Hematopoietic multipotent progenitor cell treated with erythropoietin and hydrocortisone succinate and interleukin-3 and kit ligand, for 4 days (in vitro differentiated cells): ENCODE measurements at places on chromosomes 16 and 17.

DNA sequence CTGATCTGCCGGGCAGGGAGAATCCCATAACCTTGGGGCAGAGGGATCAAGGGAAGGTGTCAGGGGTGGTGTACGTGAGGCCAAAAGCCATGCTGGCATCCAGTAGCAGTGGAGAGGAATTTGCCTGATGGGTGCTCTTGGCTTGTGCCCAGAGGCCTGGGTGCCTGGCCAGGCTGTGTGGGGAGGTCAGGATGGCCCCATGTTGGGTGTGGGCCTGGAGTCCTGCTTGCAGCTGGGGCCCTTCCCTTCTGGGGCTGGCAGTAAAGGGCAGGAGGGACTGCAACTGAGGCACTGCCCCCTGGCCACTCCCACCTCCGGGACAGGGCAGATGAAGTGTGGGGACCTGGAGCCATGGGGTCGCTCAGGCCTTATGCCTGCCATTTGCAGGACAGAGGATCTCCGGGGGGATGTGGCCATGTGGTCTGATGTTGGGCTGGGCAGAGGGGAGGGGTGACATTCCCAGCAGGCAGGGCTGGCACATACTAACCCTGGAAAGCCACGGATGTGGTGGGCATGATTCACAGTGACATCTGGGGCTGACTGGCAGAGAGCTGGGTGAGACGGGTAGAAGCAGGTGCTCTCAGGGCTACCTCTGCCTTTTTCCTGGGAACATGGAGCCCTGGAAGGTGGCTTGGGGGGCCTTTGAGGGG lies 3.5 kb downstream of the FMNL1 start:
- peak; percentile 54 for DNase-seq

DNA sequence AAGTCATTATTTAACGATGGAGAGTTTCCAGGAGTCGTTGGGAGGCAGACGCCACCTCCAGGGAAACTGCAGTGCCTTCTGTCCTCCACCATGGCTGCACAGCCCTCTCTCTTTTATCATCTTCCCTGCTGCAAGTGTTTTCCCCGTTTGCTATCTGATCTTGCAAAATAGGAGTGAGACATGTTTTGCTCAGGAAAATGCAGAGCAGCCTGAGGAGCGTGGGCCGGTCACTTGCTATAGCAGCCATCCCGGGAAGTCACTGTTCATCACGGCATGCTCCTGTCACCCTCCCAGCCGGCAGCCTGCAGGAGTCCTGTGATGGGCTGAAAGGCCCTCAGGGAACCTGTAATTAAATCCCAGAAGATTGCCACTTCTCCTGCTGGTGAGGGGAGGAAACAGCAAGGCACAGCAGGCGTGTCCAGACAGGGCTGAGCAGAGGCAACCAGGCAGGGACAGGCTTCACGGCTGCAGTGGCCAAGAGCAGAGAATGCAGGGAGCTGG lies 143.1 kb downstream of the GSG1L start:
- peak; percentile 10 for DNase-seq

GRCh38 chr17:76524598-76525512 lies 12.7 kb downstream of the CYGB start:
- DNase-seq = no peak

DNA sequence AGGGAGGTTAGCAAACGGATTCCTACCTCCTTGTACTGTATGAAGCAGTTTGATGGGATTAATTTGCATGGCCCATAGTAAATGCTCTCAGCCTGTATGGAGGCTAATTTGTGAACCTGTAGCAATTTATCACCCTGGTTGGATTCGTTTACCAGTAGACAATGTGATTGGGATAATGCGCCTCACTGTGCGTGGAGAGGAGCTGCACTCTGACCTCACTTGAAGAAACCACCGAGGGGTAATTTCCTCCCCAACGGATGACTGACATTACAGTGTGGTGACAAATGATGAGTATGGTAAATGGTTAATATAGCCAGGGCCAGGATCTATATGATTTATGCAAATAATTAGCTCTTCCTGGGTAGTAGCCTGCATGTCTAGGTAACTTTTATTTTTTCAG lies 479.1 kb upstream of the RBFOX1 start:
- no peak for DNase-seq

DNA sequence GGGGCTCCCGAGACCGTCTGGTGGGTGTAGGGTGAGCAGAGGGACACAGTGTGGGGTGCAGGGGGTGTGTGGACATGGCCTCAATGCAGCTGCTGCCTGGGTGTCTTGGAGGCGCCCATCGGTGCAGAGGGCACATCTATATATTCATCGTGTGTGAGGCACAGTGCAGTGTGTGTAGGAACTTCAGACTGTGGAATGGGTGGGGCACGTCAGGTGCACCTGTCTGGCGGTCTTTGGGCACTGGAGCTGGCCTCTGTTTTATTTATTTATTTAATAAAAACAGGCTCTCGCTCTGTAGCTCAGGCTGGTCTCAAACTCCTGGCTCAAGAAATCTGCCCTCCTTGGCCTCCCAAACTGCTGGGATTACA lies 16.8 kb downstream of the LASP1 start:
- DNase-seq = no peak

GRCh38 chr17:31279401-31279800 lies 17.6 kb downstream of the OMG start:
- no peak for DNase-seq
